Cardiac muscle cell (in vitro differentiated cells and primary cell): ENCODE measurements at places on chromosomes 3 and 15. TPM values are rescaled to one million over a fixed set of nuclear protein-coding genes. Genes with fewer than 3 reads are reported as not detected.

- no peaks in the 10 kb centered on the region for H3K4me1 ChIP-seq
- no peak overlapping the region for H3K27ac ChIP-seq
- no peak overlapping the region for H3K4me3 ChIP-seq
- no peaks in the 10 kb centered on the region for H3K27me3 ChIP-seq
- no peaks in the 10 kb centered on the region for H3K36me3 ChIP-seq
Observed at GRCh38 chr3:73680391-73681095, 55.8 kb upstream of the PDZRN3 start.

GRCh38 chr3:187929112-187929816 lies 184.0 kb upstream of the BCL6 start:
- H3K36me3 ChIP-seq, result no peaks in the 10 kb centered on the region
- no peaks in the 10 kb centered on the region for H3K4me1 ChIP-seq
- H3K4me3 ChIP-seq, result no peak overlapping the region
- no peak overlapping the region for H3K27ac ChIP-seq
- no peak for DNase-seq
- H3K27me3 ChIP-seq, result no peaks in the 10 kb centered on the region

DNA sequence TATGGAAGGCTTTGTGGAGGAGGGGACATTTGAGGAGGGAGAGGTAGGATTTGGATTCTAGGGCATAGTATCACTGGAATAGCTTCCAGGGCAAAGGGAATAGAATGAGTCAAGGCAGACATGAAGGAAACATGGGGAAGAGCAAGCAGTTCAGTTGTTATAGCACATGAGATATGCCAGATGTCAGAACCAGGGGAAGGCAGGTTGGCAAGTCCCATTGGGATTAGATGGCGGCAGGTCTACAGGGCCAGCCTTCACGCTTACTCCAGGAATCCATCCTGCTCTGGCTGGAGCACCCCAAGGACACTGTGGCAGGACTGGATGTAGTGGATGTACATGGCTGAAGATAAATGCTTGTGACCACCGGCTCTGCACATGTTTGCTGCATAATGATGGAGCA lies 120.4 kb upstream of the ST8SIA2 start:
- H3K27me3 ChIP-seq, result no peaks in the 10 kb centered on the region
- H3K36me3 ChIP-seq, result no peaks in the 10 kb centered on the region
- H3K27ac ChIP-seq, result no peak overlapping the region
- H3K4me3 ChIP-seq, result no peak overlapping the region
- no peak for DNase-seq

DNA sequence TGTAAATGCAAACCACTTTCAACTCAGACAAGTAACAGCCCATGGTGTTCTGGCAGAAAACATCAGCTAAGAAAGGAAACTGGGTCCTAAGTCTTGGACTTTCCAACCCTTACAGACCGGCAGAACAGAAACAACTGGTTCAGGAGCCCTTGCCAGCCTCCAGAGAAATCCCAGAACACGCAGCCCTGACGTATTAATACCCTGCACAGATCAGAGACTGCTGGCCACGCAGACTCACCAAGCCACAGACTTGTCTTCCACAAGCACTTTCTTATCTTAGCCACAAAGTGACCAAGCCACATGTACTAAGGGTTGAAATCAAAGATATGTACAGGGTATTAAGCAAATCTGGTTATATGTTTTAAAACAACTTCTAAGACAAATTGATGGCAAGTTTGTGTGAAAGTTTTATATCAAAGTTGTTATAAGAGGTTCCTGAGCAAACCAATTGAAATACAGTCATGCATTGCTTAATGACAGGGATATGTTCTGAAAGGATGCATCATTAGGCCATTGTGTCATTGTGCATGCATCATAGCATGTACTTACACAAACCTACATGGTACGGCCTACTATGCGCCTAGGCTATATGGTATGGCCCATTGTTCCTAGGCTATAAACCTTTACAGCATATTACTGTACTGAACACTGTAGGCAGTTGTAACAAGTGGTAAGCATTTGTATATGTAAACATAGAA lies 36.8 kb downstream of the BTD start:
- H3K27ac ChIP-seq, result no peak overlapping the region
- DNase-seq, result no peak

GRCh38 chr3:49868862-49869466 lies 742 bp downstream of the CAMKV start:
- H3K27me3 ChIP-seq, result peaks cover 43% of the 10 kb centered on the region
- peaks cover 9% of the 10 kb centered on the region for H3K4me1 ChIP-seq
- no peak overlapping the region for H3K27ac ChIP-seq

The WDR72 gene
- total RNA-seq, result 4.2 and 4.5 TPM in 2 replicates

The CLEC3B gene
- total RNA-seq, result 1.3 TPM in 1 of 2 replicates, not detected in the other

The LRRC2 gene
- total RNA-seq, result 0.56 and 0.77 TPM in 2 replicates
